ENCODE measurements at places on chromosomes 2 and 18.

GRCh38 chr2:145464866-145465265 lies 944.9 kb upstream of the ZEB2 start:
- no peak overlapping the region for H3K27ac ChIP-seq
- H3K27me3 ChIP-seq = no peaks in the 10 kb centered on the region
- H3K36me3 ChIP-seq = no peaks in the 10 kb centered on the region
- DNase-seq = no peak
- H3K4me3 ChIP-seq = no peak overlapping the region

DNA sequence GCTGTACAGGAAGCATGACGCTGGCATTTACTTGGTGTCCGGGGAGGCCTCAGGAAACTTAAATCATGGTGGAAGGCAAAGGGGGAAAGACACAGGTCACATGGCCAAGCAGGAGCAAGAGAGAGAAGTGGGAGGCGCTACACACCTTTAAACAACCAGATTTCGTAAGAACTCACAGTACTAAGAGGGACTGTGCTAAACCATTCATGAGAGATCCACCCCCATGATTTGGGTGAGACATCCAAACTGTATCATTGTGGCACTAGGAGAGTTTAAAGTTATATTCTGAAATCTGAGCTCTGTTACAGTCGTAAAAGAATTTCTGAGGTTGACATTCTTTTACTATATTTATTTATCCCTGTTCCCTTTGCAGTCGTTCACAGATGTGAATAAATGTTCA lies 116.6 kb downstream of the ICA1L start:
- no peak for DNase-seq
- H3K27ac ChIP-seq = no peak overlapping the region
- H3K36me3 ChIP-seq = no peaks in the 10 kb centered on the region
- H3K4me1 ChIP-seq = no peaks in the 10 kb centered on the region
- no peaks in the 10 kb centered on the region for H3K27me3 ChIP-seq

- H3K4me1 ChIP-seq = peaks cover 19% of the 10 kb centered on the region
- H3K27me3 ChIP-seq = peaks cover 3% of the 10 kb centered on the region
- peak; percentile 89 for DNase-seq
- H3K36me3 ChIP-seq = no peaks in the 10 kb centered on the region
- no peak overlapping the region for H3K4me3 ChIP-seq
- peak overlapping the region; percentile 48 for H3K27ac ChIP-seq
These were observed 100.0 kb upstream of the PKDCC start for GRCh38 chr2:41947701-41948396.

GRCh38 chr2:129277585-129277981 lies 701.9 kb upstream of the RAB6C start:
- H3K27ac ChIP-seq = no peak overlapping the region
- no peaks in the 10 kb centered on the region for H3K27me3 ChIP-seq
- H3K4me1 ChIP-seq = no peaks in the 10 kb centered on the region
- DNase-seq = peak; percentile 70

DNA sequence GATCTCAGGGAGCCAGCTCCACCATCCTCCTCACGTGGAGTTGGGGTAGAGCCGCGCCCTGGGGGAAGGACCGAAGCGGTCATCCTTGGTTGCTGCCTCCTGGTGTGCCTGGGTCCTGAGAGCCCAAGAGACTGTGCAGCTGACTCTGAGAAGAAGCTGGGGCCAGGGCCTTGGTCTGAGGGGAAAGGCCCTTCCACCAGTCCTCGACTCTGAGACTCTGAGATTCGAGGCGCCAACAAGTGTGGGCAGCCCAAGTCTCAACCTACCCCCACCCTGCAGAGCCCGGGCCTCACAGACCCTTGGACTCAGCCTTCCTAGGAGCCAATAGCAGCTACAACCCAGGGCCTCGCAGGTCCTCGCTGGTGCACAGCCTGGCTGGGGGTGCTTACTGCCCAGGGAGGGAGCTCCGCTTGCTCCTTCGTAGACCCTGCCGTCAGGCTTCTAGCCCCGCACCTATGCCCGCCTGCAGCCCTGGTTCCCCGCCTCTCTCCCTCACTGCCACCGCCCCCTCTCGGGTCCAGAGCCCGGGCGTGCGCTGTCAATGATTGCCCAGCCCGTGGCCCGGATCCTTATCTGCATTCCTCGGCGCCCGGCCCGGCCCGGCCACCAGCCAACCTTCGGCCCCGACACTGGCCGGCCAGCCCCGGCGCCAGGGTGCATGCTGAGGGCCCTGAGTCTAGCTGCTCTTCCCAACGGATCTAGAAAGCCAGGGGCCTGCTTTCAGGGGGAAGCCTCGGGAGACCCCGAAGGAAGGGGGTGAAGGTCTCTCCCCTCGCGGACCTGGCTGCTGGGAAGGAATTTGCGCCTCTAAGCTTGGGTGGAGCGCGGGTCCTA lies 2.0 kb downstream of the IHH start:
- peak; percentile 22 for DNase-seq
- no peak overlapping the region for H3K27ac ChIP-seq
- H3K4me3 ChIP-seq = no peak overlapping the region
- peaks cover 66% of the 10 kb centered on the region for H3K27me3 ChIP-seq
- H3K4me1 ChIP-seq = no peaks in the 10 kb centered on the region

DNA sequence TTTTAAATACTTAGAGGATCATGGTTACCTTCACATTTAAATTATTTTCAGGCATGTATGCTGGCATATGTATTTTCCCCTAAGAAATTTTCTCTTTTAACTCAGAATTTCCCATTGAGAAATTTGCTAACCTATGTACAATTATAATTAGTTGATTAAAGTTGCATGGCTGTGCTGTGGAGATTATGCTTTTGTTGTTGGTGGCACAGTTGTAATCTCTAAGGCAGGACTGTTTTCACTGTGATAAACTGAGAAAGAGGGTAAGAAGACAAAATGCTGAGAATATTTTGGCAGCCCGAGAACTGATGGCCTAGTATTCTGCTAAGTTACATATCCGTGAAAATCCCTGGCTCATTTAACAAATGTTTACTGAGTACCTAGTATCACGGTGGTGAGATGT lies 1.4 kb downstream of the VRK2 start:
- H3K4me3 ChIP-seq = no peak overlapping the region
- H3K36me3 ChIP-seq = no peaks in the 10 kb centered on the region
- no peaks in the 10 kb centered on the region for H3K27me3 ChIP-seq
- H3K4me1 ChIP-seq = peaks cover 1% of the 10 kb centered on the region
- H3K27ac ChIP-seq = no peak overlapping the region

GRCh38 chr18:6954501-6954900 lies 163.1 kb downstream of the LAMA1 start:
- DNase-seq = no peak
- no peaks in the 10 kb centered on the region for H3K27me3 ChIP-seq
- H3K27ac ChIP-seq = no peak overlapping the region

DNA sequence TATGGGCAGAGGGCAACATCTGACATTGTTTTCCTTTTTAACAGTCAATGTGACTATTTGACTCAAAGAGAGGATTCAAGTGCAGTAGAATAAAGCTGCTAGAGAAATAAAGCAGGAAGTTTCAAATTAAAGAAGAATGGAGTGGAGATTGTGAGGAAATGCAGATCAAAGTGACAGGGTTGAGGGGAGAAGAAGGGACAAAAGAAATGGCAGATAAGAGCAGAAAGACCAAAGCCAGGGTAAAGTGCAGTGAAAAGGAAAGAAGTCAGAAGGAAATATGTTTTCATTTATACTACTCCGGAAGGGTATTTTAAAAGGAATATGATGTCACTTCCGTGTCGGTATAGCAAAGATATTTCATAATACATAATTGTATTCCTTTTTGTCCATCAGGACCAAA lies 297.5 kb upstream of the CRIM1 start:
- no peak overlapping the region for H3K4me3 ChIP-seq
- H3K27me3 ChIP-seq = no peaks in the 10 kb centered on the region
- H3K27ac ChIP-seq = no peak overlapping the region
- no peaks in the 10 kb centered on the region for H3K4me1 ChIP-seq
- no peaks in the 10 kb centered on the region for H3K36me3 ChIP-seq

DNA sequence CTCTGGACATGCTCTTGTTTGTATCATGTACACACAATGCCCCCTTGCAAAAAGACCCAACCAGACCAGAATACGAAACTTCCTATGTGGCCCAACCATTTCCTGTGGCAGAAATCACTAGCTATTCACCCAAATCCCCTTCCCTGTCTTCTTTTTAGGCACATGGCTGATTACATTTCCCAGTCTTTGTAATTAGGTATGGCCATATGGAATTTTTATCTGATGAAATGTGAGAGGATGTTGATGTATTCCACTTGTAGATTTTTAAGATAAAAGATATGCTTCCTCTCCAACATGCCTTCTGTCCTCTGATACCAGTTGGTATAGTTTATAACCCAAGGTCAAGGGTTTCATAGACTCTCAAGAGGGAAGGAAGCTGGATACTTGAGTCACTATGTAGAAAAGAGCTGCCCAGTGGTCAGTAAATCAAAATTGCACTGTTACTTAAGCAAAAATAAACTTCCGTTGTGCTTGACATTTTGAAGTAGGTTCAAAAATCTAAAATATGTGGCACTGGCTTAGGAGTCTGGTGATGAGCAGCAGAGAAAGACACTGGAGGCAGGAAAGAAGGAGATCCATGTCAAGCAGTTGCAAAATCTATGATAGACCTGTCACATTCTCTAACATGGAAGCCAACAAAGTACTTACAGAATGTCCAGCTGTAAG lies 297.4 kb downstream of the SMAD2 start:
- H3K27me3 ChIP-seq = no peaks in the 10 kb centered on the region
- DNase-seq = no peak
- no peaks in the 10 kb centered on the region for H3K36me3 ChIP-seq
- H3K27ac ChIP-seq = no peak overlapping the region
- no peaks in the 10 kb centered on the region for H3K4me1 ChIP-seq

DNA sequence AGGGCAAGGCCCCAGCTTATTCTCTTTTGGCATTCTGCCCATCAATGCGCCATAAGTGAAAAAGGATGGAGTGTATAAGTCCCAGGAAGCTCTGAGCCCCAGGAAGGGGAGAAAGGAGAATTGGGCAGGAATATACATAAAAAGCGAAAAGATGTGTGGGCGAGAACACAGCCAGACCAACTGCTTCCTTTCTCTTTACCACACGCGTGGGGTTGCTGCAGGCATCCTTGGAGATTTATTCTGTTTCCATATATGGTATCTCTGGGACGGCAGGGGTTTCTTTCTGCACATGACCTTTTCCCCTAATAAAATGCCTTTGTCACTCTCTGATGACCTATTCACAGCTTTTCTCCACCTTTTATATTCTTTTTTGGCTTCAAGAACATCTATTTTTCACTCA lies 440.5 kb downstream of the NBAS start:
- DNase-seq = no peak
- no peak overlapping the region for H3K27ac ChIP-seq
- no peak overlapping the region for H3K4me3 ChIP-seq
- H3K36me3 ChIP-seq = no peaks in the 10 kb centered on the region

DNA sequence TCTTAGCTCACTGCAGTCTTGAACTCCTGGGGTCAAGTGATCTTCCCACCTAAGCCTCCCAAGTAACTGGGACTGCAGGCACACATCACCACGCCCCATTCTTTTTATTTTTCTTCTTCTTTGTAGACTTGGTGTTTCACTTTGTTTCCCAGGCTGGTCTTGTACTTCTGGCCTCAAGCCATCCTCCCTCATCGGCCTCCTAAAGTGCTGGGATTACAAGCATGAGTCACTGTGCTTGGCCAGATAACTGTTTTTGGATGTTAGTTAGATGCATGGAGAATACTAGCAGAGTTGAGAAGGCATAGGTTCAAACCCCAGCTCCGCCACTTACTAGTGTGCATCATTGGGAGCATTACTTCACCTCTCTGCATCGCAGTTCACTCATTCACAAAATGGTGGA lies 88.3 kb downstream of the TXNL1 start:
- H3K4me3 ChIP-seq = no peak overlapping the region
- H3K4me1 ChIP-seq = no peaks in the 10 kb centered on the region
- no peaks in the 10 kb centered on the region for H3K36me3 ChIP-seq
- no peaks in the 10 kb centered on the region for H3K27me3 ChIP-seq
- no peak overlapping the region for H3K27ac ChIP-seq

DNA sequence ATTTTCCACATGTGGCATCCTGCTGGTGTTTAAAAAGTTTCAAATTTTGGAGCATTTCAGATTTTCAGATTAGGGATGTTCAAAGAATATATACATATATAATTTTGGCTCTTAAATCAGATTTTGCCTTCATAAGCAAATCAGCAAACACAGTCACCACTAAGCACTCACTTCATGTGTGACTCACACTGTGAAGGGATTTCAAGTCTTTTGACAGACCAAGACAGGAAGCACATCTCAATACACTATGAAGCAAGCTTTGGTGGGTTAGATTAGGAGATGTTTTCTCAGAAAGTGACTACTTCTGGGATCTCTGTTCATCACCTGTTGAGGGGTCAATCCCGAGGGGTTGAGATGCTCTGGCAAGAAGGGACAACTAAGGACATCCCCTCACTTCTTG lies 227.8 kb upstream of the RBBP8 start:
- peak; percentile 22 for DNase-seq
- H3K4me3 ChIP-seq = no peak overlapping the region
- no peaks in the 10 kb centered on the region for H3K27me3 ChIP-seq
- H3K4me1 ChIP-seq = no peaks in the 10 kb centered on the region
- H3K27ac ChIP-seq = no peak overlapping the region

DNA sequence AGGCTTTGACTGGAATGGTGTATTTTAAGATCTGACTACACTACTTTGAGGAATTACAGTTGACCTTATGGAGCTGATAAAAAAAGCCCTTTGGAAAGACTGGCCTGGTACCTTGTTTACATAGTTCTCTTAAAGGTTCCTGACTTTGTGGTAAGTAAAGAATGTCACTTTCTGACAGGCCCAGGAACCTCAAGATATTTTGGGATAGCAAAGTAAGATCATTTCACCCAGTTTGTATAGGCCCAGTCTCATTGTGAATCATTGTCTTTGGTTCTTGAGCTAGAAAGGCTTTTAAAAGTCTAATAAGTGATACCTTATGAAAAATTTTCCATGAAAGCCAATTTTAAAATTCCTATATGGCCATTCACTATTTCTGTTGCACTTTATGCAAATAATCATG lies 316.3 kb upstream of the LRRTM4 start:
- no peak overlapping the region for H3K4me3 ChIP-seq
- H3K27me3 ChIP-seq = no peaks in the 10 kb centered on the region
- no peaks in the 10 kb centered on the region for H3K4me1 ChIP-seq

- no peaks in the 10 kb centered on the region for H3K4me1 ChIP-seq
- no peak for DNase-seq
- H3K27ac ChIP-seq = no peak overlapping the region
- H3K27me3 ChIP-seq = no peaks in the 10 kb centered on the region
- H3K4me3 ChIP-seq = no peak overlapping the region
These were observed 34.6 kb downstream of the COPS7B start for GRCh38 chr2:231820786-231821303.

DNA sequence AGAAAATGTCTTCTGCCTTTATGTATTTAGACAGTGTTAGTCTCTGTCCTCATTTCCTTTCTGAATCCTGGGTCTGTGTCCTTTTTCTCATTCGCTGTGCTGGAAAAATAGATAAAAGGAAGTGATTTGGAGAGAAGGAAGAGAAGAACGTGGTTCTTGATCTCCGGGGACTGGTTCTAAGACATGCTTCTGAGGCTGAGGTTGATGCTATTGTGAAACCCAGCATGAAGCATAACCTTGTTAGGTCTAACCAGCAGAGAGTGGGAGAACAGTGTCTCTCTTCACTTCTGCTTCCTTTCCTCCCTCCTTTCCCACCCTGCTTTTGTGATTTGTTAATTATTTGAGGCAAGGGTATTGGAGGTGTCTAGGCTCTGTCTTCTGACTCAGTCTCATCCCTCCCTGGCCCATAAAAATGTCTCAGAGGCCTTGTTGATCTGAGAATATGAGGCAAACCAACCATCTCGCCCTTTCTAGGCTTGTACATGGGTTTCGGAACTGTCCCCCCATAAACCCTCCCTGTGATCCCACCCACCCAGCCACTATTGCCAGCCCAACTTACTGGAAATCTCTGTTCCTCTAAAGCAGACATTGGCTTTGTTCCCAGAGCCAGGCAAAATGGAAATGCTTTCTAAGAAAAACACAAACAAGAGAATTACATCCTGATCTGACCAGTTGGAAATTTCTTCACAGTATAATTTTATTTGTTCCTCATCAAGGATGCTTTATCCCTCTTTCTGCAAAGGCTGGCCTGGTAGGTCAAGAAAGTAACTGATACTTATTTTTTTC lies 360.6 kb upstream of the TNP1 start:
- H3K27me3 ChIP-seq = no peaks in the 10 kb centered on the region
- H3K4me3 ChIP-seq = no peak overlapping the region
- no peaks in the 10 kb centered on the region for H3K36me3 ChIP-seq
- no peaks in the 10 kb centered on the region for H3K4me1 ChIP-seq

Data from mesendoderm (in vitro differentiated cells).